ENCODE measurements at places on chromosomes 11 and 22.

GRCh38 chr11:47130543-47130942 lies 46.1 kb downstream of the ARFGAP2 start:
- DNase-seq: no peak

- no peak for DNase-seq
These were observed 4.7 kb downstream of the DPP3 start for GRCh38 chr11:66484806-66485380.

DNA sequence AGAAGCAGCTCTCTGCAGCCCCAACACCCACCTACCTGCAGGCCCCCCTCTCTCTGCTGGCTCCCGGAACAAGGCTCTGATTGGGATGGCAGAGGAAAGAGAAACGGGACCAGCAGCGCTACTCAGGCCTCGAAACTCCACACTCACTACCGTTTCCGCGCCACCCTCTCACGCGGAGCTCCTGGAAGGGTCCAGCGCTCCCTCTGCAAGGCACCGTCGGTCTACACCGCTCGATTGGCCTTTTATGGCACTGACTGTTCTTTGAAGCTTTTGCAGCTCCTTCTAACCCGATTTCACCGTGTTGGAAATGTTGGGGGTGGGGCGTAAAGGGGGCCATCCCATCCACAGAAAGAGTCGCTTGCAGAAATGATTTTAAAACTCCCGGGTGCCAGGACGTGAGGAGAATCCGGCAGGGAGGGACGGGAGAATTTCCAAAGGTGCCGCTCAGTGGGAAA lies 323 bp upstream of the PANX1 start:
- DNase-seq: no peak

DNA sequence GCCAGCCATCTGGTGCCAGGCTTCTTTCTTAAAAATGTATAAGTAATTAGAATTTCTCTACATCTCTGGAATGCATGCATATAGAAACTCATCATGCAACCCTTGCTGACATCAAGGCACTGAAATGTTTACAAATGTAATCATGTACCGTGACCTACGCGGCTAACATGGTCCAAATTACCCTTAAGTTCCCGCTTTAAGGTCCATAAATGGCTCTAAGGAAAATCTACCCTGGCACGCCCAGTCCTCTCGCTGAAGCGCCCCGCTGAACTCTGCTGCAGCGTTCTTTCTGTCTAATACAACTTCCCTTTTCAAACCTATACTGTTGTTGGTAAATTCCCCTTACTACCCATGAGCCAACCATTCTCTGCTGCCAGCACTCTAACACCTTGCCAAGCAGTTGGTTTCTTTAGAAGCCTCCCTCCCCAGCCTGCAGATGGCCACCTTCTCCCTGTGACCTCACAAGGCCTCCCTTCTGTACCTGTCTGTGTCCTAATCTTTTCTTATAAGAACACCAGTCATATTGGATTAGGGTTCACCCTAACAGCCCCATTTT lies 13.5 kb upstream of the HMOX1 start:
- DNase-seq: no peak

- DNase-seq: no peak
These were observed 15.3 kb downstream of the RTL6 start for GRCh38 chr22:44482776-44483175.

DNA sequence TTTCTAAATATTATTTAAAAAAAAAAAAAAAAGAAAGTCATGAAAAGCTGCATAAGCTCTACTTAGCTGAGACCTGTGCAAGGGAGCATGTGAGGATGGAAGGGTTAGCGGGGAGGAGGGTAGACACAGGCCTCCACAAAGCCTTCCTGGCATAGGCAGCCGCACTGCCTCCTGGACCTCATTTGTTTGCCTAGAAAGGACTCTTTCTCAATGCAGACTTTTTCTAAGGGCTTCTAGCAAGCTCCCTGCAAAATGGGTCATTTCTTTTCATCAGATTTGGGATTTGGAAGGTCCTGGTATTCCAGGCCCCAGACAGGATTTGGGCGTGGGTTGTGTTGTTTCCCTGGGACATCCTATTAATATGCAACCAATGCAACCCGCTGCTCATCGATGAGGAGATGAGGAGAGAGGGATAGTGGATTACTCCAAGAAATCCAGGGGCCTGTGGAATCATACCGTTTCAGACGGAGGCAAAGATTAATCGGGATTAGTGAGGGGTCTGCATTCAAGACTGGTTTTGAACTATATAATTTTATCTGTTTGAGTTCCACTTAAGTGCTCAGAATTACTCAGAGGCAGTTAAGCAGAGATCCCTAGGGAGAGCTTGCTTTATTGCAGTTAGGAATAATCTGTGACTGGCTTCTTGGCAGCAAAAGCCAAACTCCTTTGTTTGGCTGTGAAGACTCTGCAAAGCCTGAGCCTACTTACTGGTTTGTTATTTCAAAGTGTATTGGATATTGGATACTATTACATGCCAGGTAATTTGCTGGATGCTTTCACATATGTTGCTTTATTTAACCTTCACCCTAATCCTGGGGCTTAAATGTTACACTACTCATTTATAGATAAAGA lies 106.9 kb upstream of the NAV2 start:
- no peak for DNase-seq

GRCh38 chr11:130476200-130476921 lies 27.9 kb downstream of the ADAMTS15 start:
- no peak for DNase-seq

GRCh38 chr22:19750507-19751490 lies 9.8 kb upstream of the TBX1 start:
- DNase-seq: no peak

DNA sequence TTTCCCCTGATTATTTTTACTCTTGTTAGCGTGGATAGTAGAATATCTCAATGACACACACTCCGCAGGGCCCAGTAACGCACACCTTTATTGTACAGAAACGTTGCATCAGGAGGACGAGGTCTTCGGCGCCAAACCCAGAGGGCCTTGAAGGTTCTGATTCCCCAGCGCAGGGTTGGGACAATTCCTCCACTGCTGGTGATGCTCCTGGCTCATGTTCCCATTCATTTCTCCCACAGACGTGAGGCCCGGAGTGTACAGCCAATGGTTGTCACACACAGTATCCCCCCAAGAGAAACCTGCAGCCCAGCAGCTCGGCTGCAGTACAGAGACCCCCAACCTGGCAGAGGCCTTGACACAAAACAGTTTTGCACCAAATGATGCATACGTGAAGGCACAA lies 6.1 kb upstream of the ANO1 start:
- DNase-seq: no peak

- DNase-seq: no peak
These were observed 75.8 kb downstream of the GAS2 start for GRCh38 chr11:22742157-22742613.

DNA sequence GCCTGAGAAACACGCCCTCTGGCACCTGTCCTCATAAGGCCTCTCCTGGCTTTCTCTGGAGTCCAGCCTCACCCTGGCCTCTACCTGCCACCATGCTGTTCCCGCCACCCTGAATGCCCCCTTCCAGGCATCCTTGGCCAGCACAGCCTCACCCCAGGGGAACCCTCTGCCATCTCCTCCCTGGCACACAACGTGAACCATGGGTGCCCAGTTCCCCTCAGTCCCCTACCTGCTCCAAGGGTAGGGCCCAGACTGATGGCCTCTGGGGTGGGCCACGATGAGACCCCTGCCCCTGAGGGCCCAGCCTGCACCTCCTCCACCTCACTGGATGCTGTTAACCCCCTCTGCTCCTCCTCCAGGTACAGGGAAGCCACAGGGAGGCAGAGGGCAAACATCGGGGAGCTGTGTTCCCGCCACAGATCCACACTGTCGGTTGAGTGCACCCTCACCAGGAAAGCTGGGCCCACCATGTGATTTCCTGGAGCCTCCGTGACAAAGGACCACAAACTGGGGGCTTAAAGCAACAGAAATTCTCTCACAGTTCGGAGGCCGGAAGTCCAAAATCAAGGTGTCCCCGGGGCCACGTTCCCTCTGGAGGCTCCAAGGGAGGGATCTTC lies 169.6 kb downstream of the BRD1 start:
- no peak for DNase-seq

DNA sequence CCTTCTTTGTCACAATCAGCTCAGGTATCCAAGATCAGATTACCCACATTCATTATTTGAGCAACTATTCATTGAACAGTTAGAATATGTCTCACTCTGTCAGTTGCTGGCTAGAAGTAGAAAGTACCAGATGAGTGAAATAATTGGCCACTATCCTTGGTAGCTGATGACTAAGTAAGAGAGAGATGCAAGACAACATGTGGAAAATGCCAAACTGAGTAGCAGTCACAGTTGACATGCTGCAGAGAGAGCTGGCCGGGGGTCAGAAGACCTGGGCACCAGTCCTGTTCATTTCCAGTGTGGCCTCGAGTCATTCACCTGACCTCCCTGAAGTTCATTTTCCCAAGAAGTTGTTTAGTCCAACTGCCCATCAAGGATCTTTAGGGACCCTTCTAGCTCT lies 22.5 kb upstream of the SMIM35 start:
- DNase-seq: no peak

- DNase-seq: no peak
These were observed 44.6 kb downstream of the MYO7A start for GRCh38 chr11:77172666-77172982.

GRCh38 chr22:45202333-45203149 lies 38.2 kb downstream of the KIAA0930 start:
- DNase-seq: no peak

DNA sequence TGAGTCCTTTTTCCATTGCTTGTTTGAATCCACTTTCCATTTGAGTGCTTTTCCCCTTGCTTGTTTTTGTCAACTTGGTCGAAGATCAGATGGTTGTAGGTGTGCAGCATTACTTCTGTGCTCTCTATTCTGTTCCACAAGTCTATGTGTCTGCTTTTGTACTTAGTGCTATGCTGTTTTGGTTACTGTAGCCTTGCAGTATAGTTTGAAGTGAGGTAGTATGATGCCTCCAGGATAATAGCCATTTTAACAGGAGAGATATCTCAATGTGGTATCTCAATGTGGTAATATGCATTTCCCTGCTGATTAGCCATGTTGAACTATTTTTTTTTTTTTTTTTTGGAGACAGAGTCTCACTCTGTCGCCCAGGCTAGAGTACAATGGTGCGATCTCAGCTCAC lies 16.7 kb downstream of the ACRV1 start:
- DNase-seq: no peak

GRCh38 chr22:43042101-43042780 lies 27.3 kb upstream of the PACSIN2 start:
- DNase-seq: no peak

DNA sequence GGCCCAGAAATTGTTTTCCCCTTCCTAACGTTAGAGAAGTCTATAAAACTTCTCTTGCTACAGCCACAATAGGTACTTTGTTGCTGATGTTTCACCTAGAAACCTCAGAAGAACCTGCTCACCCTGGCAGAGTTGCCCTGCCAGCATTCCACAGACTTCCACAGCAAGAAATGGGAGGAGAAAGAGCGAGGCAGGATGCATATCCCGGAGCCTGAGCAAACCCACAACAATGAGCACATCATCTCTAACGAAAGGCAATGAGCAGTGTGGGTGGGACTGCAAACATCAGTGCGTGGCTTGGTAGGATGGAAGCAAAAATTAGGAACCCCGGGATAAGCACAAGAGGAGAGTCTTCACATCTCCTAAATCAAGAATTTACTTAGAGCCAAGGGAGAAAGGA lies 892.3 kb downstream of the OPCML start:
- DNase-seq: no peak

DNA sequence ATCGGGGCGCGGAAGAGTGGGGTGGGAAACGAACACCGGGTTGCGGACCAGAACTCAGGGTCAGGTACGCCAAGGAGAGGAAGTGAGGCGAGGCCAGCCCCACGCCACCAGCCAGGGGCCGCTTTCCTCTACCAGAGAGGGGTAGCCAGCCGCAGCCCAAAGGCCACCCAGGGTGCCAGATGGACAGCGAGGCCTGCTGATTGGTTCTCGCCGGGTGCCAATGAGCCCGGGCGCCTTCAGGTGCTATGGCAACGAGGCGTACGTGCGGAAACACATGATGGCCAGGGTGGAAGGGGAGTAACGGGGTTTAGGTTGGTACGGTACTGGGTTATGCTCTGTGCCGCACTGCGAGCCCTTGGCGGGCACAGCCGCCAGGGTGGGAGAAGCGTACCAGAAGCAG lies 128.9 kb downstream of the SERGEF start:
- no peak for DNase-seq

- DNase-seq: no peak
These were observed 121.3 kb upstream of the CADM1 start for GRCh38 chr11:115625502-115625901.

DNA sequence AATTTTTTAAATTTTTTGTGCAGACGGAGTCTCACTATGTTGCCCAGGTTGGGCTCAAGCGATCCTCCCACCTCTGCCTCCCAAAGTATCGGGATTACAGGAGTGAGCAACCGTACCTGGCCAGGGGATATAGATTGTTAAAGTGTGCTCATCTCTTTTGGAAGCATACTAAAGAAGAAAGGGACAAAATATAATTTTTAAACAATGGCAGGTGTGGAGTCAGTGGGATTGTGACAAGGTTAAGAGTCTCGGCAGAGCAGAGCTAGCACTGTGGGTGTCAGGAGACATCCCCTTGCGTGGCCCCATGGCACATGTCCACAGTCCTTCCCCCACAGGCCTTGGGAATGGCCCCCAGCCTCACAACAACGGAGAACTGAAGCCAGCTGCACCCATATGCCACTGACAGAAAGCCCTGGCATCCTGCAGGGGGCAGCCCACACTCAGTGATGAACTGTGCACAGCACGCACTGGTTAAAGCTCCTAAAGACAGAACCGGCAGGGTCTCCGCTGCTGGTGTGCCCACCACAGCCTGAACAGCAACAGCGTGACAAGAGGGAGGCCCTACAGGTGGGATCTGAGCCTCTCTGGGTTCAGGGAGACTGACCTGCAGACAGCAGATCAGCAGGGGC lies 29.9 kb downstream of the SERPIND1 start:
- no peak for DNase-seq
